ENCODE measurements at places on chromosomes 11 and 22.

- no peak for DNase-seq
These were observed 31.6 kb upstream of the CBX7 start for GRCh38 chr22:39183991-39184585.

DNA sequence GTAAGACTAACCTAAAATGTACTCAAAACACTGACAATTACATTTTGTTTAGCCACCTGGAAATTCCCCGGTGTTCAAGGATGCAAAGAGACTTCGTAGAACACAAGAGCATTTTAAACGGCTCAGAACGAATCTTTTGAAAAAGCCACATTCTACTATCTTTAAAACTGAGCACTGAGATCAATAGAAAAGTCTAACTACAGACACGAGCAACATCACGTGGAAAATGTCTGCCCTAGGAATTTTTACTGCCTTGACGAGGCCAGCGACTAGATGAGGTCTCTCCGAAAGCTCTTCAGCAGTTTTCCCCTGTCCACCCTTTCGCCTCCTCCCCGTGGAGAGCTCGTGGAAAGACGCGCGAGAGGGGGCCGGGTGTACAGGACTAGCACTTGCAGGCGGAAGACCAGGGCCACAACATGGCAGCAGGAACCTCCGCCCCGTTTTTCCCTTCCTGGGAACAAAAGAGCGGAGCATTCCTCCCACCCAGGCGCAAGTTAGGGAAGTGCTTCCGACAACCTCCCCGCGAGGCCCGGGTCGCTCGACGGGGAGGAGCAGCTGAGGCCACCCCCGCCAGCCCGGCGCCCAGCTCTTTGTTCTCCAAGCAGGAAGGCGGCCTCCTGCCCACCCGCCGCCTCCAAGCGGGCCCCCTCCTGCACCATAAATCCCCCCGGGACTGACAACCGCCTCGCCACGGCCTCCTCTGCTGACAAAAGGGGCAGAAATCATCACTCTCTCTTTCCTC lies 1.1 kb downstream of the EIF4G2 start:
- peak; percentile 61 for DNase-seq

DNA sequence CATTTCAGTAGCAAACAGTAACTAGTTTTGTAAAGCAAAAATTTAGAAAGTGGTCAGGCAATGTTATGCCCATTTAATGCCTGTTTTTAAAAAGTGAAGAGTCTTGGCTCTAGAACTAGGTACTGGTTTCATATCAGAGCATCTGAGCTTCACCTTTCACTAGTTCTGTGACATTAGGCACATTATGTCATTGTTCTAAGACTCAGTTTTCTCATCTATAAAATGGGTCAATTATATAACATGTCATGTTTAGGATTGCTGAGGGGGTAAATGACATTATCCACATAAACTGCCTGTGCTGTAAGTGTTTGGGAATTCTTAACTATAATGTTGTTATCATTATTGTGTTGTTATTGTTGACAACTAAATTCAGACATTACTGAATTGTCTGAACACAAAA lies 235.6 kb upstream of the ZC3H12C start:
- DNase-seq: no peak

DNA sequence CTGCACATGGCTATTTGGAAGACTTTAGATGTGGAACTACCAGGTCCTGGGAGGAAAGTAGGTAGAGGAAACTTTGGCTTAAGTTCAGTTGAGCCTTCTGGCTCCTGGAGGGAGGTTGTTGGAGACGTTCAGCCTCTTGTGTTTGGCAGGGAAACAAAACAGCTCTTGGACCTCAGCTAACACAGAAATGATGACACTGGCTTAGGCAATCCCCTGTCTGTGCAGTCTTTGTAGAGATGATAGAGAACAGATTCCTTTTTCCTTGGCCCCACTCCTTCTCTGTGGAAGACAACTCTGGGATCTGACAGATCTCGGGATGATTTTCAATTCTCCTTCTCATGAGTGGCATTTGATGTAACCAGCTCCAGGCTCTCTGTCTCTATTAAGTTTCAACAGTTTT lies 428.5 kb downstream of the TMEM135 start:
- DNase-seq: no peak

DNA sequence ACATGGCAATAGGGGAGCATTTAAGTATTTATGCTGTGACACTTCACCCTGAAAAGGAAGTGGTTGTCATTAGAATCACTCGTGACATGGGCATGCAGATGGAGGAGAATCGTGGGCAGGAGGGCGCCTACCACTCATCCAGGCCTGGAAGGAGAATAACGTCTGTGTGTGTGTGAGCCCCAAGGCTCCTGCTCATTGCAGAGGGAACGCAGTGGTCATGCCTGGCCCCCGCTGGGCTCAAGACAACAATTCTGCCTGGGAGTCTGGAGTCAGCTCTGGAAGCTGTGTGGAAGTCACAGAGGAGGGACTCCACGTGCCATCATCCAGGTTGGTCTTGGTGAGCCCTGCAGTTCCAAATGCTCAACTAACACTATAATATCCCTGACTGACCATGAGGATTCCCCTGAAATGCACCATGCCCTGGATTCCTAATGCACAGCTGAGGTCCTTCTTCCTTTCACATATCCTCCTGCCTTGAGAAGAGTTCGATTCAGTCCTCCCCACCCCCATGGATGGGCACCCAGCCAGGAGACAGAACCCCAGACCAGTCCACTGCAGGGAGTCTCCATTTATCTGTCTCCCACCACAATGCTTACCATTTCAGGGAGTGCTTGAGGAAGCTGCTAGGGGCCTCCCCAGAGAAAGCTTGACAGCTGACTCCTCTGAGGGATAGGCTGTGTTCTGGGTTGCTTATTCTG lies 446.9 kb upstream of the B3GAT1 start:
- DNase-seq: no peak

DNA sequence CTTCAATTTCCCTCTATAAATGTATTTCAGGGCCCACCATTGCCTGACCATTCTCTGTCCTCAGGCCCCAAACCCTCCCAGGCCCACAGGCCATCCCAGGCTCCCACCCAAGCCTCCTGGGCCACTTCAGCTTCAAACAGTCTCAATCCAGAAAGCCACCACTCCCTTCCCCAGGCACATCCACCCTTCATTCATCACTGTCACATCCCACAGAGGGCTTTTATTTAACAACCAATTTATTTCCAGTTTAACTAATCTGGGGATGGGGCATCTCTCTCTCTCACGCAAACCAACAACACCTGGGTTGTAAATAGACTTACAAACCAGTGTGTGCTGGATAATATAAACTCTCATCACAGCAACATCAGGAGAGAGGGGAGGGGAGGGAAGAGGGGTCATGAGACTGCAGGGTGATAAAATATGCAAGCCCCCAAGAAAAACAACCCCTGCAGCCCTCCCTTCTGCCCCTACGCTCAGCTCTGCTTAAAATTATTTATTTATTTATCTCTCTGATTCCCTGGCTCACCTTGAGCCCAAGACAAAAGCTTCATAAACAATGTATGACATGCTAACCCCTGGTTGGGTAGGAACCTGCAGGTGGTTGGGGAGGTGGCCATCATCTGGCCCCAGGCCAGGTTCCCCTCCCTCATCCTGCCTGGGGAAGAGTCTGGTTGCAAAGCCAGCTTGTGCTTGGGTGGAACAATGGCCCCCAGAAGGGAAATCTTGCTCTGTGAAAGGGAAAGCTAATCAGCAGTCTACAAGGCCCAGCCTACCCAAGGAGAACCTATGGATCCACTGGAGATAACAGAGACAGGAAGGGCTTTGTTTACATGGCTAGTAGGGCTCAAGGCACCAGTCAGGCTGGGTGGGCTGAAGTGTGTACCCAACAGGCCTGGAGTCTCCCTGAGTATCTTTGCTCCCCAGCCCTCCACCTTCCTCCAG lies 359.2 kb downstream of the BUD13 start:
- DNase-seq: peak; percentile 19

GRCh38 chr22:37139762-37140161 lies 10.0 kb downstream of the IL2RB start:
- no peak for DNase-seq

DNA sequence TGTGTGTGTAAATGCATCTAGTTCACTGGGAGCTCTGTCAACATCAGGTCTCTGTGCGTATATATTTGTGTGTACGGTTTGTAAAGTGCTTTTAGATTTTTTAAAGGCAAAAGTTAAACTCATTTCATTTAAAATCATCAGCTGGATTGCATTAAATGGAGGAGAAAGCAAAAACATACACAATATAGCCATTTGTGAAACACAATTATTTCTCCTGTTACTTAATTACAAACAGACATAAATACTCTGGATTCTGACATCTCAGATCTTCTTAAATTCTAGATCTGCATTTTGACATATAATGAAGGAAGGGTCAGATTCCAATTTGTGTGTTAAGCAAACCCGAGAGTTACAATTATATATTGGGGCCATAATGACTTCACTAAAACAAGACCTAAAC lies 275.4 kb upstream of the NARS2 start:
- DNase-seq: no peak

- DNase-seq: no peak
These were observed 4.4 kb downstream of the MUC5AC start for GRCh38 chr11:1162138-1162475.

- no peak for DNase-seq
These were observed 60.9 kb downstream of the SMIM38 start for GRCh38 chr11:69216647-69217051.

GRCh38 chr11:130429983-130430382 lies 1.6 kb upstream of the ADAMTS8 start:
- no peak for DNase-seq

DNA sequence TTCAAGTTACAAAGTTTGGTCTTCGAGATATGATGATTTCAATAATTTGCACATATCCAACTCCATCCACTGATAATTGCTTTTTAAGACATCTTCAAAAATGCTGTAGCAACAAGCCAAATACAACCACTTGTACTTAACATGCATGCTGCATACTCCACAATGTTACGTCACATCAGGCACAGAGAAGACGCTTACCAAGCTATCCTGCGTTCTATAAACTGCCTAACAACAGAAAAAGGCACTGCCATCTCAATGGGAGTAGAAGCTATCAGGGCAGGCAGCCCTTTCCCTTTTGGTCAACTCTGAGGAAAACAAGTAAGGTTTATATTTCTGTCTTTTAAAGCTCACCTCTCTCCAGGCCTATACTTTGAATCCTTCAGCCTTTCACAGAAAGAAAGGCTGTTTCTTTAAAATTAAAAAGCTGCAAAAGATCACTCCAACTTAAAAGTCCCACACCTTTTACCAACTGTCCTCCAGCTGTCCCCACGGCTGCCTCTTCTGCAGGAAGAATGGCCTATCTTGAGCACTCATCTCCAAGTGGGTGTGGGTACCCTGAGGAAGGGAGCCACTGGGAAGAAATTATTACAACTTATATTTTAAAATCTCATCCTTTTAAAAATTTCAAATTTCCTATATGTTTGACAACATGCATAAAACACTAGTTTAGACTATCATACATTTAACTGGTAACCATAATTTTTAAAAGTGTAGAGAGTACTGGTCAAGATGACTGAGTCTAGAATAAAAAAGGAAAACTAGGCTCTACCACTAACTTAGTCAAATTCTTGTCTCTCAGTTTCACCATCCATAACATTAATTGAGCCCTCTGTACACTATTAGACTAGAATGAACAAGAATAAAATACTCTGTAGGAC lies 14.5 kb downstream of the PHF21A start:
- no peak for DNase-seq

DNA sequence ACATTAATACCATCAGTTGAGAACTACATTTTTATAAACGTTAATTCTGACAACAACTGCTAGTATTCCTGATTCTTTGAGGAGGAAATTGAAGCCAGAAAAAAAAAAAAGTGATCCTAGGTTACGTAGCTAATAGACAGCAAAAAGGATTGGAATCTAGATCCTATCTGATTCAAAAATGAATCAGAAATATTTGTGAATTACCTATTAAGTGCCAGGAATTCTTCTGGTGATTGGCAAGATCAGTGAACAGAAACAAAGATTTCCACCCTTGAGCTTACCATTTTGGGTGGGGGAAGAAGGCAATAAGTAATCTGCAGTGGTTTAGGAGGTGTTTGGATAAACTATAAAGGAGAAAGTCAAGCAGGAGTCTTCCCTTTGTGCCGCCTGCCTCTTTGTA lies 63.9 kb upstream of the LARGE1 start:
- DNase-seq: no peak

DNA sequence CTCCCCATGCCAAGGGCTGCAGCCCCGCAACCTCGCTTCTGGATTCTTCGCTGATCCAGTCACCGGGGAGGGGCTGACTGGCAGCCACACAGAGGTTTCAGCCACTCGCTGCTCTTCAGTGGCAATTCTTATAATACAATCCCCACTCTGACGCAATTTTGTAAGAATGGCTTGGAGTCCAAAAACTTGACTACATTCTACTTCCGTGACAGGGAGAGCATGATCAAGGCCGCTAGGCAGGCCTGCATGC lies 14.9 kb downstream of the PPM1F start:
- DNase-seq: no peak

DNA sequence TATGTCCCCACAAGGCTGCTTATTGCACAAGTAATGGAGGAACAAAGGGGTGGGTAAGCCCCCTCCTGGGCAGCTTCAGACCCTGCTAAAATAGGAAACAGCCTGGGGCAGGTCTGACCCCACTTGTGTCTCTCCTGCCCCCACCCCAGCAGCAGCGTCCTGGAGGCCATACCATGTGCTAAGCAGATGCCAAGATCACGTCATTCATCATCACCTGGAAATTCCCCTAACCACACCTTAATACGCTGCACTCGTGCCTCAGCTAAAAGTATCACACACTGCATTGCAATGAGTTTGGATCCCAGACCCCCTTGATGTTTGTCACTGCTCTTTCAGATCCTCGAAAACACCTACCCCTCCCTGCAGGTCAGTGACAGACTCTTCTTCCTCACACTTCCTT lies 27.8 kb upstream of the GGTLC2 start:
- DNase-seq: no peak

DNA sequence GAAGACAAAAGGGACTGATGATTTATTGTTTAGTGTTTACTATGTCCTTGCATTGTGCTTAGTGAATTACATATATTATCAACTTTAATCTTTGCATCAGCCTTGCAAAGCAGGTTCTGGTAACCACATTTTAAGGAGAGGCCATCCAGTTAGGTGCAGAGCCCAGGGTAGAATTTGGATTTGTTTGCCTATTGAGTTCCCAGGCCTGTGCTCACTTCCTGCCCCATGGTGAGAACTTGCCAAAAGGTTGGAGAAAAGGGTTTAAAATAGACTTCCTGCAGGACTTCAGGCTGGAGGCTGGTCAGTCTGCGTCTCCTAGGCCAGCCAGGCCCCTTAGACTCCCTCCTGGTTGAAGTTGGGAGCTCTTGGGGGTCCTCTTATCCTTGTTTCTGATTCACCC lies 72.1 kb downstream of the ATXN10 start:
- DNase-seq: no peak

DNA sequence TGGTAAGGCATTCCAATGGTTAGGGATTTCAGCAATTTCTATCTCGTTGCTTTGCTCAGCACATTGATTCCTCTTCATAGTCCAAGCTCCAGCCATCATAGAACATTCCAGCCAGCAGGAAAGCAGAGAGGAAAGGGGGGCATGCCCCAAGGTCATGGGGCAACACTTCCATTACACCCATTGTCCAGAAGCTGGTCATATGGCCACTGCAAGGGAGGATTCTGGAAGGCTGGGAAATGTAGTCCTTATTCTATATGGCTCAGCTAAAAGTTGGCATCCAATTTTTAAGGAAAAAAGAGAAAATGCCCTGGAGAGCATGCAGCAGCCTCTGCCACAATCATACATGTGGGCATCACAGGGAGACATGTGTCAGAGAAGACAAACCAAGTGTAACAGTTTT lies 47.1 kb upstream of the RCN1 start:
- no peak for DNase-seq
